Mesangial cell (primary cell): ENCODE measurements at places on chromosomes 7 and 10. TPM values are rescaled to one million over a fixed set of nuclear protein-coding genes. Genes with fewer than 3 reads are reported as not detected.

The HOXA5 gene
- 23.5 and 46.8 TPM in 2 replicates for total RNA-seq

The CTAGE8 gene
- 0.38 and 1.6 TPM in 2 replicates for total RNA-seq

The ACBD7 gene
- total RNA-seq, result 1.8 and 2.3 TPM in 2 replicates

The SORCS1 gene
- under 0.01 and 0.38 TPM in 2 replicates for total RNA-seq

The AIMP2 gene
- total RNA-seq, result 76.2 and 113 TPM in 2 replicates

The MLXIPL gene
- total RNA-seq, result 0.25 TPM in 1 of 2 replicates, not detected in the other

The GIMAP7 gene
- not detected in 2 replicates for total RNA-seq

The CPN1 gene
- total RNA-seq, result not detected in 2 replicates

The KNDC1 gene
- total RNA-seq, result 0.16 TPM in 1 of 2 replicates, not detected in the other

The C10orf95 gene
- 0.13 and 0.33 TPM in 2 replicates for total RNA-seq
